HEK293T (cell line): ENCODE measurements at places on chromosomes 6 and 20.
A peak's percentile ranks its signal among the peaks of the same experiment; 100 is the strongest.

DNA sequence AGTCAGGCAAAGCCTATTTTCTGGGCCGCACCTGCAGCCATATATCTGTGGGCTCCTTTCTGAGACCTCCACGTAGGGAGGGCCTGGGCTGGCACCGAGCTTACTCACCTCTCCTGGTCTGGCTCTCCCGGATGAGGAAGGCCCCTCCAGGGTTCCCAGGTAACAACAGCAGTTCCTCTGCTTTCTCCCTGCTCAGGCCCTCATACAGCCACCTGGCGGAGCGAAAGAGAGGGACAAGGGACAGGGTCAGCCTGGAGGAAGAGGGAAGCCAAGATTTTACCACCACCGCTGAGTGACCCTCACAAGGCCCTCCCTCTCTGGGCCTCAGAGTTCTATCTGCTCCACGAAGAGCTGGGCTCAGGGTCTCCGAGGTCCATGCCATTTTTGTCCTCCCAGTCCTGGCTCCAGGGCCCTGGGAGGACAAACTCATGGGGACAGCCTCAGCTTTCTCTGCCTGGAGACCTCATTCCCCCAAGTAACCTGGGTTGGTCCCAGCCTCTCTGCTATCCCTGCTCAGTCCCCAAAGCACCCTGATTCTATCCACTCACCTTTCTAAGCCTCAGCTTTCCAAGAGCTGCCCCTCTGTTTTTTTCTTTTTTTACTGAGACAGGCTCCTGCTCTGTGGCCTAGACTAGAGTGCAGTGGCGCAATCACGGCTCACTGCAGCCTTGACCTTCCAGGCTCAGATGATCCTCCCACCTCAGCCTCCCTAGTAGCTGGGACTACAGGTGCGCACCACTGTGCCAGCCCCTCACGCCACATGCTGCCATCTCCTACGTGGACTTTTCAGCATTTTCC is 13.3 kb downstream of the SLA2 start:
- no peak for DNase-seq

DNA sequence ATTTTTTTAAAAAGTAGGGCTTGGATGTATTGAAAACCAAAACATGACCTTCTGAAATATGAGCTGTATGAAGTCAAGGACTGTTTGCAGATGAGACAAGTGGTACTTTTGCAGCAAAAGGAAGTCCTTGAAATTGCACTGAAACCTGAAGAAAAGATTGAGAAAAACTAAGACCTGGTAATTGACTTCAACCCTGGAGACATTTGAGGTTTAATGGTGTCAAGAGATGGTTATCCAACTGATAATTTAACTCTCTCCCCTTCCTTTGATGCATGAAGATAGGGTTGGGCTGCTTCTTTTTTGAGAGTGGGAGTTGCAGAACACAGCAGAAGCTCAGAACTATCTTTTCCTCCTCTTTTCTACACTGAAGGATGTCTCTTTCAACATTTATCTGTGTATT is 180.9 kb upstream of the DTNBP1 start:
- no peak for DNase-seq

- no peak for DNase-seq
Observed at GRCh38 chr6:13500264-13500663, 12.9 kb upstream of the GFOD1 start.

DNA sequence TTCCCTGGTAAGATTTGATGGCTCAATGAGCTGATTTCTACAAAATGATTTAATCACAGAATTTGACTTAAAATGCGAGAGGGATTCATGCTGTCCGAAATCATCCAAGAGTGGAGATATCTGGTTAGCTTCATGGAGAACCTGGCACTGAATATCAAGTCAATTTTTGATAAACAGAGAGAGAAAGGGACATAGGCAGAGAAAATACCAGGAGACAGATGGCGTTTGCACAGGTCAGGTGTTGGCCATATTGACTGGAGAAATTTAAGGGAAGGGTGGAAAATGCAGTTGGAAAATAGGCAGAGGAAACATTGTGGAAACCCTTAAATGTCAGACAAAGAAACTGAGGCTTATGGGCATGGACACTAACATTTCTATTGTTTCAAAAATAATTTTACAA is 47.0 kb downstream of the BCAS1 start:
- no peak for DNase-seq

- no peak for DNase-seq
Observed at GRCh38 chr6:131130554-131130940, 4.7 kb upstream of the AKAP7 start.

DNA sequence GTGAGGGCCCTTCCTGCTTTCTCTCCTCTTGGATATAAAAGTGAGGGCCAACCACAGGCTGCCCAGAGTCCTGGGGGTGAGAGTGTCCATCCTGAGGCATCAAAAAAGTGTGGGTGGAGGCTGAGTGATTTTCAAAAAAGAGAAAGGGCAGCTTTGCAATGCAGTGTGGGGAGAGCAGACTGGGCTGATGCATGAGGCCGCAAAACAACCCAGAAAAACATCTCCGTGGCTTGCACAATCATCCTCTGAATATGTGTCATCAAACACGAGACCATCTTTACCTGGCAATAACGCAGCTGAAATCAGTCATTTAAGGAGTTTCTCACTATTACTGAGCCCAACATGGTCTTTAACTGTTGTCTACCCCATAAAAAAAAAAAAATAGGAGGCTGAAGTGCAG is 191.2 kb upstream of the SOX4 start:
- DNase-seq: no peak

GRCh38 chr6:50270415-50270814 is 220.7 kb upstream of the DEFB112 start:
- DNase-seq: no peak

- DNase-seq: no peak
Observed at GRCh38 chr6:142886431-142887170, 58.4 kb downstream of the HIVEP2 start.

- DNase-seq: peak; percentile 62
Observed at GRCh38 chr6:29705389-29706231, 17.6 kb upstream of the HLA-F start.

GRCh38 chr6:36545767-36546307 is 1.4 kb downstream of the STK38 start:
- DNase-seq: no peak
